ENCODE measurements at places on chromosomes 11 and 22.

GRCh38 chr11:74847395-74847794, 98.7 kb downstream of the RNF169 start:
- peak; percentile 15 for DNase-seq

DNA sequence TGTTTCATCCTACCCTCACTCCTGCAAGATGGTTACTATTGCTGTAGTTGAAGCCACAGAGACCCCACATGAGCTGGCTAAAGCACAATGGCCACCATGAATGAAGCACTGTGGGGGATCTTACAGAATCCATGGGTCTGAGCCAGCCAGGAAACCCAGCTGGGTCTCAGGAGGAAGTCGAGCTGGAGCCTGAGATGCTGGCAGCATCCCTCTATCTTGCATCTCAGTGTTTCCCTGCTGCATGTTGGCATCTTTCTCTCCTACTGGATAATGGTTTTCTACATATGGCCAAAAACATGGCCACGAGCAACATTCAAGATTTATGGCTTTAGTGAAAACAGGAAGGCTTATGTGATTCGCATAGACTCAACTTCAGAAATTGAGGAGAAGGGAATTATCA, 219.3 kb upstream of the SNX19 start:
- no peak for DNase-seq

- no peak for DNase-seq
Measured at GRCh38 chr11:61571337-61571736, 9.5 kb downstream of the SYT7 start.

DNA sequence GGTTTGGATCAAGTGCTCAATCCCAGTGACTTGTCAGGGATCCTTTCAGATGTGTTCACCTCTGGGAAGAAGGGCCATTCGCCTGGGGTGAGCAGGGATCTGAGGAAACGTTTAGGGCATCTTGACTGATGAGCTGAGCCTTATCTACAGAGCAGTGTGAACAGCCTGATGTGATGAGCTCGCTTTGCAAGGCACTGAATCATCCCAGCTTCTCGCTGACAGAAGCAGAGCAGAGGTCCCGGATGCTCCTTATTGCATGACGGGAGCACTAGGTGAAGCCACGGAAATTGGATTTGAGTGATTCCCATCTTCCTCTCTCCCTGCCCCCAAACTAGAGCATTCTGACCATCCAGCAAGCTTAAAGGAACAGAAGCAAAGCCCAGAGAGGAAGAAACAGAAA, 46.5 kb downstream of the SEZ6L start:
- DNase-seq: no peak

DNA sequence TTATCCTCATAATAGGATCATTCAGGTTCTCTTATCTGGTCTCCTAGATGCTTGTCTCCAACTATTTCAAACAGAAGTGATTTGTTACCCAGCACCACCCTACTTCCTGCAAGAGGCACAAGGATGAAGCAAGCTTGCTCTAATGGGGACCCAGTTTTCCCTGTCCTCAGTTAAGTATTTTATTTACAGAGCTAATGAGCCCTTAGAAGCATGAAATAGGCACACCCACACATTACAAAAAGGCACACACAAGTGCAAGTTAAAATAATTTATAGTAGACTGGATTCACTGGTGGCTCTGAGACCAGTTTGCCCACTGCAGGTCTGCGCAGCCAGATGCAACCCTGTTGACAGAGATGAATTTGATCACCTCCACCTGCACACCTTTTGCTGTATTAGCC, 167.5 kb downstream of the KIRREL3 start:
- no peak for DNase-seq

DNA sequence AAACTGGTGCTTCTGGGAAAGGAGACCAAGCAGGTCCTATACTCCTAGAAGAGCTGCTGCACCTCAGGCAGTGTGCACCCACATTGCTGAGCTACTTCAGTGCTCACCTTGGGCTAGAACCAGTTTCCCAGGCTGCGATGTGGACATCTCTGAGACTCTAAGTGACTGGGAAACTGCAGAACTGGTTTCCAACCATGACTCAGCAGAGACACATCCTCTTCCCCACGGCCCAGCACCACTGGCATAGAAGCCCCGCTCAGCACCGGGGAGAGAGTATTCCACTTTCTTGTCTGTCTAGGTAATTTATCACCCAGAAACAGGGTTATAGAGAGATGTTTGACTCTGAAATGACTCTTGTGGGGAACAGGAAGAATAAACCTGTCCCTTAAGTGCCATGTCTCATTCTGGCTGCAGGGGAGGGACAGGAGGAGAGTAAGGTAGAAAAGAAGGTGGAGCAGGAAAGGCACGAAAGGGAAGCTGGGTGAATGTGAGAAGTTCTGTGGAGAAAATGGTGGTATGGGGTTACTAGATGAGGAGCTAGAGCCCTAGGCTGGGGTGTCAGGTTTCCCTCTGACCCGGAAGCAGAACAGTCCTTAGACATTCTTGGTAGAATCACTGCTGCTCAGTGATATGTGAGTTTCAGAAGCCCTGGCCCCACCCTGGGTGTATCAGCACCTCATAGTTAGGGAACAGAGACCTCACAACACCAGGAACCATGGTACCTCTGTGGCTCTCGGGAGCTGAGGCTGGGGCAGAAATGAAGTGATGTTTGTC, 340.4 kb upstream of the NCAM1 start:
- DNase-seq: no peak

- DNase-seq: no peak
Measured at GRCh38 chr11:64586366-64586765, 4.7 kb upstream of the SLC22A12 start.

DNA sequence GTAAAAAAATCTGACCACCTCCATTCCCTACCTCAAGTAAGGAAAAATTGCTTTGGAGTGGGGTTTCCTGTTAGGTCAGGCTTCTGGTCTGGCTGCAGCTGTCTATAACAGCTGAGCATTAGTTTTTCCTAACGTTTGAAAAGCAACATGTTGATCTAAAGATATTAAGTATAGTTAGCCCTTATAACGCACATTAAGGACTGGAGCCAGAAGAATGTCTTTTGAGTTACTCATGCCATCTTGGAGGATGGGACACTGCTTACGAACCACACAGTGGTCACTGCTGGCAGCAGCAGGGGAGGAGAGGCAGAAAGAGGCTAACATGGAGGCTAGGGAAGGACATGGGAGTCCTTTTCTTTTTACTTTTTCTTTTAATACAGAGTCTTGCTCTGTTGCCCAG, 44.1 kb upstream of the GDPD4 start:
- DNase-seq: no peak

- DNase-seq: peak; percentile 63
Measured at GRCh38 chr11:73716153-73717056, 44.5 kb downstream of the RAB6A start.

- no peak for DNase-seq
Measured at GRCh38 chr11:74684661-74685060, 46.6 kb downstream of the CHRDL2 start.

- DNase-seq: no peak
Measured at GRCh38 chr22:22196833-22197477, 47.6 kb upstream of the VPREB1 start.

- peak; percentile 27 for DNase-seq
Measured at GRCh38 chr11:2892215-2892966, 6.8 kb upstream of the CDKN1C start.

- DNase-seq: no peak
Measured at GRCh38 chr11:34175284-34176019, 70.0 kb downstream of the NAT10 start.

DNA sequence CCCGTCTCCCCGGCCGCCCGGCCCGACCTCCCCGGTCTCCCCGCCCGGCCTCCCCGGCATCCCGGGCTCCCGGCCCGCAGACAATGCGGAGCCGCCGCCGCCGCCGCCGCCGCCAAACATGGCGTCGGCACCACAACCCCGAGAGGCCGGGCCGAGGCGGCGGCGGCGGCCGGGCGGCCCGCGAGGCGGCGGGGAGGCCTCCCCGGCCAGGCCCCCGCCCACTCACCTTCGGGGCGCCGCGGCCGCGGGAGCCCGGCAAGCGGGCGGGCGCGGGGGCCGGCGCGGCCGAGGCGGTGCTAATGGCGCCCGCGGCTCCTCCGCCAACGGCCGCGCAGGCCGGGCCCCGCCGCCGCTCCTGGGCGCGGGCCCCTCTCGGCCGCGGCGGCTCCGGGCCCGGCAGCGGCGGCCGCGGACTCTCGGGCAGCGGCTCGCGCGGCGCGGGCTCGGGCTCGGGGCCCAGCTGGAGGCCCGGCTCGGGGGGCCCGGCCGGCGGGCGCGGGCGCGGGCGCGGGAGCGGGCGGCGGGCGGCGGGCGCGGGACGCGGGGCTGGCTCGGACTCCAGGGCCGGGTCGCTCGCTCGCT, 311 bp downstream of the BRD1 start:
- no peak for DNase-seq

DNA sequence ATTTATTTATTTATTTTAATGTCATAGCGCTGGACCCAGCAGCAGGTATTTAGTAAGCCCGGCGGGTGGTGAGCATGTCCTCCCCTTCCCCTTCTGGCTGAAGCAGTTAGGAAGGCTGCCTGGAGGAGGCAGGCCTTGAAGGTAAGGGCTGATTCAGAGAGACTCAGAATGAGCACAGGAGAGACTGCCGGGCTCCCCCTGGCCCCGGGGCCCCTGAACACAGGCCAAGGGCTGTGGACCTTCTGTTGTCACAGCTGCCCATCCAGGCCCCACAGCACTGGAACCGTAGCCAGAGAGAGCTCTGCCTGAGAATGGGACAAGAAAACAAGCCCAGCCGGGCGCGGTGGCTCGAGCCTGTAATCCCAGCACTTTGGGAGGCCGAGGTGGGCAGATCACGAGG, 52.8 kb downstream of the KCNJ4 start:
- no peak for DNase-seq

DNA sequence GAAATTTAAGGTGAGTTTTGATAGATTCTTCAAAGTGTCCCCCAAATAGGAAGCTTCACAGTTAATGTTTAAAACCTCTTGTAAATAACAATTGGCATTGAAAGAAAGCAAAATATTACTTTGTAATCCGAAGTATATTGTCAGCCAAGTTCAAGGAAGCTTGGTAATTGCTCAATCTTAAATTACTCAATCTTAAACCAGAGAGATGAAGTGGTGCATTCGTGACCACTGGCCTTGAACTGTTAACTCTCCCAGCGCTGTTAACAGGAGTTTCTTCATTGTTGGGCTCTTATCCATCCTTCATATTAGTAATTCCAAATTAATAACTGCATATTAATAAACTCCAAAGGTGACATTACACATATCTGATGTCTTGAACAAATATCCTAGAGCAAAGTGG, 20.6 kb upstream of the FDX1 start:
- DNase-seq: peak; percentile 62
